Activated CD4-positive, alpha-beta T cell treated with anti-CD3 and anti-CD28 coated beads for 36 hours (primary cell): ENCODE measurements at places on chromosomes 12 and 14. TPM values are rescaled to one million over a fixed set of nuclear protein-coding genes. Genes with fewer than 3 reads are reported as not detected.
A peak's percentile ranks its signal among the peaks of the same experiment; 100 is the strongest.

GRCh38 chr12:79262938-79263337 is 398.4 kb downstream of the SYT1 start:
- no peak for DNase-seq

- DNase-seq, result no peak
These were observed 43.6 kb downstream of the DYNC1H1 start for GRCh38 chr14:102007916-102008418.

Gene TOGARAM1
- total RNA-seq, result 5.7 TPM

Gene RNF212B
- total RNA-seq, result not detected

DNA sequence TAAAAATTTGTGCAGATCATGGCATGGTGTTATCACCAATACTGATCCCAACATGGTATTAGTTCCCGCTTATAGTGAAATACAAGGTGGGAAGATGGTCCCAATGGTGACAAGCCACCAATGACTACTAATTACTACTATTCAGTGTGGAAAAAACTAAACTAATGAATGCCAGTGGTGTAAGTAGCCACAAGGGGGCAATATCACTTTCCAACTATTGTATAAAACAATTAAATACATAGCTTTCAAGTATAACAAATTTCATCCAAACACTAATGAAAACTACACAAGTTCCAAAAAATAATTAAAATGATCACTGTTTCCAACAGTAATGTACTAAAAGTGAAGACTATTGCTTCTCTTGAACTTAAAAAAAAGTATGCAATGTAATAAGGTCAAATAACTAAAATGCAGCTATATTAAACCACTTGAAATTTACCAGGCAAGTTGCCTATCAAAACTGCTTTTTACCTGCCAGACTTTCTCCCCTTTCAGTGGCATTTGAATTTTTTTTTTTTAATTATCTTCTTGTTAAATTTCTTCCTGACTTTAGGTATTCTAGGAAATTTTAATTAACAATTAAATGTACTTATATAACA is 58.0 kb downstream of the PAPLN start:
- no peak for DNase-seq

Gene SLC17A8
- not detected for total RNA-seq

Gene CCDC196
- not detected for total RNA-seq

DNA sequence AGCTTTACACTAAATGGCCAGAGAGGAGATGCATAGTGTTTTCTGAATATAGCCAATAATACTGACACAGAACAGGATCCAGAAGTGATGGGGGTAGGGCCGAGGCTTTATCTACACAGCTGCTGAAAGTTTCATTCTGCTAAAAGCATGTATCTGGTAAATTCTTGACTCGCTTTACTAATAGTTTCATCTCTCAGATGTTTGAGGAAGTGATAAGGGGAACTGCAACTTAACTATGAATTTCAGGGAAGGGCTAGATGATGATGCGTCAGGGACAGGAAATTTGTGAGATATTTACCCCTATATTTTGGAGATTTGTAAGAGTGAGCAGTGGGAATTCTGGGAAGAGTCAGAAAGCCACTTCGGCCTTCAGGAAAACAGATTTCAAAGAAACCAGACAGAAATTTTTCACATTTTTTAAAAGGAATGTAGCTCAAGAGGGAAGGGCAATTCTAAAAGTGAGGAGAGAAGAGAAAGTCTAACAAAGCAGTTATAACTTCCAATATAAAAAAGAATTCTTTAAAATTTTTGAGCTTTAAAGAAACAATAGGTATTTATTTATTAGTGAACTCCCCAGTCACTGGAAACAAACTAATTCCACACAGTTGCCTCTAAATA is 243.1 kb downstream of the BCAT1 start:
- peak; percentile 22 for DNase-seq

DNA sequence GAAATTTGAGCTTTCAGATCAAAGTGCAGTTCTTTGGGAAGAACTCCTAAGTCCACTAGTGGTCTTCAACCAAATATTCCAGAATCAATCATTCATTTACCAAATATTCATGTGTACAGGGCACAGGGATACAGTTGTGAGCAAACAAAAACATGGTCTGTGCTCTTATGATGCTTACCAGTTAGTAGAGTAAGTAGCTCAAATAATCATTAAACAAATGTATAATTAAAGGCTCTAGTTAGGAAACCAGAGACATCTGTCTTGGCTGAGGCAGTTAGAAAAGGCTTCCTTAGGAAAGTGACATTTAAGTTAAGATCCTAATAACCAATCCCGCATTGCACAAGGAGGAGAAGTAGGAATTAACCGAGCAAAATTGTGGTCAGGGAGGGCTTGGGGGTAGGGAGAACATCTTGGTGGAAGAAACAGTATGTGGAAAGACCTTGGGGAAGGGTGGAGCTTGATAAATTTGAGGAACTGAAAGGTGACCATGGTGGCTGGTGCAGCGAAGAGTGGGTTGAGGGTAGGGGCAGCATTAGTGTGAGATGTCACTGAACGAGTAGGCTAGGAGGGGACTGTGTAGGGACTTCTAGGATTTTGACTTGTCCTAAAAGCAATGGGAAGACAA is 40.0 kb downstream of the PEBP1 start:
- DNase-seq, result no peak

Gene ALDH6A1
- total RNA-seq, result 24.6 TPM

DNA sequence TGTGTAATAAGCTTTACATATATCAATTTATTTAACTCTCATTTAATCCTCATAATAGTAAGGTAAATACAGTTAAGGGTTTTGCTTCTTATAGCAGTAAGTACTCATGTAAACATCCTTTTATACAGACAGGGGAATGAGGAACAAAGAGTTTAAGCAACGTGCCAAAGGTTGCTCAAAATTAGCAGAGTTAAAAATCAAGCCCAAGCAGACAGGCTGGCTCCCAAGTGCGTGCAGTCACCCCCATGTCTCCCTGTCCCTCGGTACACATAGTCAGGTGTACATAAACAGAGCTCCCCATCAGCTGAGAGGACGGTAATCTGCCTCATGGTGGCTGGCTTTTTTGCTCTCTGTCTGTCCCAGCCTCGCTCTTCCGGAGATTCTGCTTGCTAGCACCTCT is 126.4 kb downstream of the DERA start:
- no peak for DNase-seq

- DNase-seq, result no peak
These were observed 20.4 kb downstream of the ADAM20 start for GRCh38 chr14:70514168-70515069.

DNA sequence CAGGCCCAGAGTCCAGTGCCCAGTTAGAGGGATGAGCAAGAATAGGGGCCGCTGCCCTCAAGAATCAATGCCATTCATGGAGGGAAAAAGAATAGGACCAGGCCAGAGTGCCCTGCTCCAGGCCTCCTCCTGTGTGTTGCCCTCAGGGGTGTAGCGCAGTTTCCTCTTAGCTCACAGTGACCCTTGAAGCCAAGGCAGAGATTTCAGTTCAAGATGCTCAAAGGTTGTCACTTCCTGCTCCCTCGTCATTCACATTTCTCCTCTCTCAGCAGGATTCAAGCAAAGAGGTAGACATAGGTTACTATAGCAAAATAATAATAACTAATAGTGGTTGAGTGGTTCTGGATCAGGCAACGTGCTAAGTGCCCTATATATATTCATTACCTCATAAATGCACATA is 55.1 kb upstream of the PELI2 start:
- no peak for DNase-seq

DNA sequence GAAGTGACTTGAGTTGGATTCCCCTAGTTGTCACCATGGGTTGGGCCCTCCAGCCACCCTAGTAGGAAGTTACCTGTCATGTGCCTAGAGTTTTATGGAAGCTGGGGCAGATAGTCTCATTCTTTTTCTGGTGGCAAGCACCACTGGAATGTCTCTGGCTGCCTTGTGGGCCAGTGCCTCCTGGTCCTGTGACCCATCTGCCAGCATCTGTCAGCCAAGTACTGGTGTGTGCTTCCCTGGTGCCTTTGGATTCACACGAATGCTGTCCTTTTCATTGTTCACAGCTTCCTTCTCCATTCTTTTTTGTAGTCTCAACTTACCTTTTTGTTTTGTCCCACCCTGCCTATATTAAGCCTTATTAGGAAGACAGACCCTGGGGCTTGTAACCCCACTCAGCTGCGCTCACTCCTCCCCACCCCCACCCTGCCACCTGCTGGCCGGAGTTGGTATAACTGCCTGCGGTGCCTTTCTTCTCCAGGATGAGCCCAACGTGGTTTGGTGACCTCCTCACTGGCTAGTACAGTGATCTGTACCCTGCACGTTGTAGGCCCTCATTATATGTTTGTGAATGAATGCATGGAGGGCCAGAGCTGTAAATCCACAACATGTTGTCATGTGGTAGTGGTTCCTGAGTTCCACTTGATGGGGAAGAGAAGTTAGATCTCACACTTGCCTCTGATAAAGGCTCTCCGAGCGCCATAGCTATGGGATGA is 125.7 kb downstream of the TSPAN9 start:
- peak; percentile 82 for DNase-seq

Gene KRT77
- total RNA-seq, result not detected

DNA sequence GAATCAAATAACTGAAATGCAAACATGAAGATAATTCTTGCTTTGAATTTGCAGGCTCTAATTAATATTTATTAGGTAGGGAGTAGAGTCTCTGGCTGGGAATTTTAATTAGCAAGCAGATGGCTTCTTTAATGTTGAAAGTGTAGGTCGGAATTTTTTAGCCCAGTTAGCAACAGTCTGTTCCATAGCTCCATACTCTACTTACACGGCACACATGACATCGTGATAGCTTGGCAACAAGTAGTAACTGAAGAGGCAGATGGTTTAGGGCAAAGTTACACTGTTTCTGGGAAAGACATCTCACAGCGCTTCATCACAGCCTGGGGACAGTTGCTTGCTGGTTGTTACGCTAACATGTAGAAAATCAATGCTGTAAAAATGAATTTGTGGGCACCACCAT is 710.7 kb downstream of the GALC start:
- DNase-seq, result no peak

Gene TMTC1
- 0.30 TPM for total RNA-seq

Gene KCNK10
- not detected for total RNA-seq

Gene HNRNPC
- total RNA-seq, result 1,155 TPM

Gene PSMA6
- 374 TPM for total RNA-seq

Gene ALG10B
- total RNA-seq, result 15.3 TPM

GRCh38 chr12:113161415-113162016 is 12.0 kb downstream of the CFAP73 start:
- peak; percentile 48 for DNase-seq

DNA sequence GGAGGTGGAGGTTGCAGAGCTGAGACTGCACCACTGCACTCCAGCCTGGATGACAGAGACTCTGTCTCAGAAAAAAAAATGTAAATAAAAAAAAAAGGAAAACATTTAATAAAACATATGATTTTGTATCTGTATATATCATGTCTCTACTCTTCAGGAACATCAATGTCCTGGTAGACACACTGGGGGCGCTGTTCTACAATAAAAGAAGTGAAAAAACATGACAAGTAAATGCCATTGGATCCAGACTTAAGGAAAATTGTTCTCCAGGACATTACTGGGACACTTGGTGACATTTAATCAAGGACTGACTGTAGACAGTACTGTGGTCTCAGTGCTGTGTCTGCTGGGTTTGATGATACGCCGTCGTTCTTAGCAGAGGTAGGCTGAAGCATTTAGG is 15.5 kb upstream of the KLC1 start:
- peak; percentile 44 for DNase-seq
